Aortic smooth muscle cell (primary cell): ENCODE measurements at places on chromosomes 13 and 19. TPM values are rescaled to one million over a fixed set of nuclear protein-coding genes. Genes with fewer than 3 reads are reported as not detected.

Gene ZNF492
- total RNA-seq = 0.19 and 0.53 TPM in 2 replicates

Gene ZNF541
- 0.12 and 0.13 TPM in 2 replicates for total RNA-seq

Gene YJU2
- 13.2 and 16.2 TPM in 2 replicates for total RNA-seq

Gene HAUS5
- 4.4 and 6.7 TPM in 2 replicates for total RNA-seq

Gene CGB3
- not detected in 2 replicates for total RNA-seq

Gene CYP4F11
- 0.37 and 0.92 TPM in 2 replicates for total RNA-seq

Gene ZNF506
- total RNA-seq = 9.2 and 9.9 TPM in 2 replicates

Gene NKPD1
- 0.06 and 0.26 TPM in 2 replicates for total RNA-seq

Gene MED16
- total RNA-seq = 20.1 and 23.5 TPM in 2 replicates

Gene ZNF888
- total RNA-seq = 3.5 and 5.2 TPM in 2 replicates

Gene DCLK1
- total RNA-seq = 15.9 and 35.6 TPM in 2 replicates

Gene WTIP
- 30.1 and 49.0 TPM in 2 replicates for total RNA-seq
